Nucleus accumbens (tissue), 56 donors: ENCODE measurements at places on chromosomes 4 and X.

- no peak for DNase-seq
These were observed 19.1 kb downstream of the MTNR1A start for GRCh38 chr4:186536285-186536684.

DNA sequence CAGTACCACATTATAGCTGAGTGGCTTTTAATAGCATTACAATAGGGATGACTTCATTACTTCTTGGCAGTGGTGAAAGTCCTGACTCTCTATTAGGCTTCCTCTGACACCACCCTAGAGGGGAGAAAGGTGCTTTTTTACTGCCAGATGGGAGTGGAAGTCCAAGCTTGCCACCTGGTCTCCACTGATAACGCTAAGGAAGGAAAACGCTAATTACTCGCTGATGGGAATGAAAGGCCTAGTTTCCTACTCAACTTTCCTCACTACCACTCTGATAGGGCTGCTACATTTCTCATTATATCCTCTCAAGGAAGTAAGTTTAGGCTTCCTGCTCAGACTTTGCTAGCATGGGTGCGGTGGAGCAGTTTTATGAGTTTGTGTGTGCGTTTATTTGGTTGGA is 62.3 kb upstream of the PAGE3 start:
- DNase-seq = no peak

DNA sequence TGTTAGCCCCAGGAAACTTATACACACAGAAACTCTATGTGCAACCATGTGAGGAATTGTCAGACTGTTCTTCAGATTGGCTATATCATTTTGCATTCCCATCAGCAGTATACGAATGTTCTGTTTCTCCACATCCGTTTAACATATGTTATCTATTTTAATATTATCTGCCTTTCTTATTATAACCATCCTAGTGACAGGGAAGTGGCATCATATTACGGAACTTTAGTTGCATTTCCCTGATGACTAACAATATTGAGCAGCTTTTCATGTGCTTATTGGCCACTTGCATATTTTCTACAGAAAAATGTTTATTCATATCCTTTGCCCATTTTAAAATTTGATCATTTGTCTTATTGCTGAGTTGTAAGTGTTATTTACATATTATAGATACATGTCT is 36.5 kb upstream of the IL15 start:
- no peak for DNase-seq

DNA sequence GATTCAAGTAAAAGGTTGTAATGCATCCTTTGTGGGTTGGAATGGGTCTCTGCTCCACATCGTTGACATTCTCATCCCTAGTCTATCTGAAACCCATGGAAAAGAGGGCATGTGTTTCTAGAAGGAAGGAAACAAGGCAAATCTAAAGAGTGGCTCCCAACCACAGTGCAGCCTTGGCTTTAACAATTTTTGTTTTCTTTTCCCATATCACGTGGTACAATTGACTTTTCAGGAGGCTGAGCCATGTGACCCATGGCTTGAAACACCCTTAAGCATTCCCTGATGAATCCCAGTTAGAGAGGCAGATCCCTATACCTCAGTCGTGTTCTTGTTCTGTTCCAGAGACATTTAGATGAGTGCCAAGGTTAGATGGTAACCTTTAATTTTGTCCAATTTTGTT is 12.8 kb downstream of the DCUN1D4 start:
- DNase-seq = no peak

DNA sequence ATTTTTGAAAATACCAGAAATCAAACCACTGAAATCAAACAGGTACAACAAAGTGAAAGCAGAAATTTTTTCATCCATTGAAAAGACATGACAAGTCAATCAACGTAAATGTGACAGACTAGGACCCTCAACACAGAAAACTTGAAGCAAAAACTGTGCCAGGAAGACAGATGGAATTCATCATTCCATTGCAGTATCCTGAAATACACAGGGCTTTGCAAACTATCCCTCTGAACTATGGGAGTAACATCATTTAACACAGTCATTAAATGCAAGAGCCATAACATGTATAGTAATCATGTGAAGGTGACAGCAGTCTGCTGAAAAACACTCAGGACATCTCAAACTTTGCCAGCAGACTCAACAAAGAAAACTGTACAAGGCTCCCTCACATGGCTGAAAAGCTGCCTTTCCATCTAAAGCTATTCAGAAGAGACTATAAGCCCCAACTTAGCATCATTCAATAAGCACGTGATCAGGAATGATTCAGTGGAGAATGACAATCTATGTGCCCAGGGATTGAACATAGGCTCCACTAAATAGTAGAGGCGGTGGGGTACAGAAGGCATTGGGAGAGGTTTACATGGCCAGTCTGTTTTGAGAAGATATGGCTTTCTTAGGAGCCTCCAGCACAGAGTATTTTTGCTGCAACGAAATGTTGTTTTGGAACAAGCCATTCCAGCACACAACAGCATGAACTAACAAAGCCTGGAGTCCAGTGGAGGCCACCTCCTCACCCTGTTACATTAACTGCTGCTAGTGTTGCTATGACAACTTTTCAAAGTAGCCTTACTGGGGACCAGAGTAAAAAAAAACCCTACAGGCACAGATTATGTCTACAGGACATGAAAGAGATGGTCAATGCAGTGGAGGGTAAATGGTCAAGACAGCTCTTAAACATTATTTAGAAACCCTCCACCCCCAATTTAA is 274.5 kb upstream of the NOCT start:
- no peak for DNase-seq

- no peak for DNase-seq
These were observed 27.3 kb downstream of the ACSL1 start for GRCh38 chr4:184798504-184798903.

- DNase-seq = no peak
These were observed 55.8 kb downstream of the PTTG2 start for GRCh38 chr4:38015886-38016515.

DNA sequence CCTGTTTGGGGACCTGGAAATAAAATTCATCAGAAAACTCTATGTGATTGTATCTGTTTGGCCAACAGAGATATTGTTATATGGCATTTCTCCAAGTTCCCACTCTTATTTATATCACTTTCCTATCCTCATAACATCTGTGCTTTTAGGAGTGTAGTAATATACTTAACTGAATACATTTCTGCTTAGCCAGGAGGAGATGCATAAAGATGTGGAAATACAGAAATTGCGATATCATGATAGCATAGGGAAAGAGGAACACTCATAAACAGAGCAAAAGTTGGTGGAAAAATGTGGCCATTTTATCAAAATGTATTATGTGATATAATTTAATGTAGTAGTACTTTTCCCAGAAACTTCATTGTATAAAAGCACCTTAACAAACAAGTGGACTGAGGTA is 46.1 kb upstream of the TSPAN7 start:
- DNase-seq = no peak

DNA sequence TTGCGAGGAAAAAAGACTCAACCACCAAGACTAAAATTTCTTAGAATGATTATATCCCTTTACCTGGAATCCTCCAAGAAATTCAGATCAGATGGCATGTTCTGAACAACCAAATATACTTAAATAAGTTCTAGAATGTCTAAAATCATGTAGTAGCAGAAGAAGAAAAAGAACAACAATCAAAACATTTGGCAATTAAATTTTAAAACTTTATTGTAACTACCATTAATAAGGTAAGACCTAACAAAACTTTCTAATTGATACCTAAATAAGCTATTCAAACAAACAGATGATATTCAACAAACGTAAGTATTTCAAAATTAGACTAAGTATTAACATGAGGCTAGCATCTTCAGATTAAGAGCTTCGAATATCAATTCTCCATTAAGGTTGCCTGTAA is 4.3 kb downstream of the THOC2 start:
- DNase-seq = no peak

GRCh38 chr4:76443376-76443775 is 8.3 kb downstream of the SHROOM3 start:
- no peak for DNase-seq

DNA sequence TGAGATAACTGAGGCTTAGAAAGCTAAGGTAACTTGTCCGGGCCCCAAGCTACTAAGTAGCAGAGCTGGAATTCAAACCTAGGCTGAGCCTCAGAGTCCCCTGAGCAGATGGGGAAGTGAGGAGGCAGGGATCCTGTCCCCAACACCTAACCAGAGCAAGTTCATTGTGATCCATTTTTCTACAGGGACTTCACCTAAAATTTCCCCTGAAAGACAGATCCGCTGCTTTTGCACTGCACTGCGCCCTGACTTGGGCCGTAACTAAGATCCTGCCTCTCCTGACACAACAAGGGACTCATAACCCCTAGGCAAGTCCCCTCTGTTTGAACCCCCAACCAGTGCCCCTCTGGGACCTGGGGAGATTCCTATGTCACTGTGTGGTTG is 25.6 kb upstream of the MTM1 start:
- no peak for DNase-seq

DNA sequence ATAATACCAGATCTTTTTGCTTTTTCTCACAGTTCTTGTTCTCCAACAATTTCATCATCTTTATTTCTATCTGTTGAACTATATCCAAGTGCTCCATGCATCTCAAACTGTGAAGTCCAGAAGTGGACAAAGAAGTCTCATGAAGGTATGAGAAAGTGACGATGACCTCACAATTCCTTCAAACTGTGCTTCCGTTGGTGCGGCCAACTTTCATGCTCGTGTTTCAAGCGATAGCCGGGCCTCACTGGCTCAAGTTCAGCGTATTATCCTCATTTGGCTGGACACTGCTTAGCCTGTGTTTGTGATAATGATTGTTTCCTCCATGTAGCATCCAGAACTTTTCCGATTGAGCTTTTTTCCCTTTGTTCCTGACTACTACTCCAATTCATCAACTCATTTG is 143.1 kb downstream of the PALLD start:
- DNase-seq = no peak

GRCh38 chr4:6689506-6689960 is 4.1 kb upstream of the S100P start:
- DNase-seq = no peak

- DNase-seq = no peak
These were observed 52.1 kb downstream of the HS3ST1 start for GRCh38 chr4:11376571-11376970.

GRCh38 chr4:169625886-169626285 is 5.5 kb downstream of the CLCN3 start:
- DNase-seq = no peak

DNA sequence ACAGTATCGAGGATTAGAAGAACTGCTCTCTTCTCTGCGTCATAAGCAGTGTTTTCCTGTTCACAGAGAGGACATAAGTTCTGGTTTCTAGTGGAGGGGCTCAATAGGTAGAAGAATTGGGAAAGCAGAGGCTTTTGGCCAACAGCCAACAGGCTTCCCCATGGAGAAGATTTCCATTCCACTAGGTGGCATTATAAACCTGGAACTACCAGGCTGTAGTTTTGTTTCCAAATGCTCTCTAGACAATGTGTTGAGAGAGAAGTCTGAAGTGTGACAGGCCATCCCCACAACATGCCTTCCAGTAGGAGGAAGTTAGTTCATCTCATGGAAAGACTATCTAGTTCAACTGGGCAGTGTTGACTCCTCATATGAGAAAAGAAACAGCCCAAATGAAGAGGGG is 63.8 kb upstream of the ANXA10 start:
- no peak for DNase-seq

DNA sequence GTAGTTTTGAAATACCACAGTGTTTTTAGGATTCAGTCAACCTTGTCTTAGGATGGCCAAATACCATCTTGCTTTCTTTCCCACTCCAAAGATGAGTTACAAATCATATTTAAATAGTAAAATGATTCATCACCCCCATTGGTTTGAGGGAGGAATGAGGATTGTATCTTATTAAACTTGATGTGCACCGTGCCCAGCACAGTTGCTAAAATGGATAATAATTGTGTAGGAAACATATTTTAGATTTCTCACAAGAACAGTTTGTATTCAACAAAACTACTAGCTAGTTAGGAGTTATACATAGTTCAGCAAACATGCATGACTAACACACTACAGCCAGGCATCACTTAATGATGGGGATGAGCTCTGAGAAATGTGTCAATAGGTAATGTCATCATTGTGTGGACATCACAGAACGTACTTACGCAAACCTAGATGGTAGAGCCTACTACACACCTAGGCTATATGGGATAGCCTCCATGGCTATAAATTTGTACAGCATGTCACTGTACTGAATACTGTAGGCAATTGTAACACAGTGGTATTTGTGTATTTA is 245.4 kb downstream of the FBXW7 start:
- no peak for DNase-seq

DNA sequence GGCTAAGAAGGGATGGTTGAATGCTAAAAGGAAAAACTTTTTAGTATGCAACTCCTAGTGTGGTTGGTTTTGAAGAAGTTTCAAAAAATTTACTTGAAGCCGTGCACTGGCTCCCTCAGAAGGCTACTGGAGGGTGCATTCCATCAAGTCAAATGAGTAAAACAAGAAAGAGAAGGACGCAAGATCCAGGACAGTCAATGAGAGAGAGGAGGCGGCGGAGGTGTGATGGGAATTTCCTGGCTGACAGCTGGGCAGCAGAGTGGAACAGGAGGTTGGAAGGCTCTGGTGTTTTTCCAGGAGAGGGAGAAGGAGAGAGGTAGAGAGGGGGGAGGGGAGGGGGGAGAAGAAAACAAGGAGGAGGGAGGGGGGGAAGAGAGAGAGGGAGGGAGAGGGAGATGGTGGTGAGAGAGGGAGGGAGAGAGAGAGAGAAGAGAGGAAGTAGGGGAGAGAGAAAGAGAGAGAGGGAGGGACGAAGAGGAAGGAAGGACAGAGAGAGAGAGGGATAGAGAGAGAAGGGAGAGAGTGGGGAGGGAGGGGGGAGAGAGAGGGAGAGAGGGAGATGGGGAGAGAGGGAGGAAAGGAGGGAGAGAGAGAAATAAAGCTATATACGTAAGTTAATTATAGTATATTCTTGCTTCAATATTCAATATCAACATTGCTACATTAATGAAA is 126.4 kb downstream of the SH3KBP1 start:
- DNase-seq = no peak

DNA sequence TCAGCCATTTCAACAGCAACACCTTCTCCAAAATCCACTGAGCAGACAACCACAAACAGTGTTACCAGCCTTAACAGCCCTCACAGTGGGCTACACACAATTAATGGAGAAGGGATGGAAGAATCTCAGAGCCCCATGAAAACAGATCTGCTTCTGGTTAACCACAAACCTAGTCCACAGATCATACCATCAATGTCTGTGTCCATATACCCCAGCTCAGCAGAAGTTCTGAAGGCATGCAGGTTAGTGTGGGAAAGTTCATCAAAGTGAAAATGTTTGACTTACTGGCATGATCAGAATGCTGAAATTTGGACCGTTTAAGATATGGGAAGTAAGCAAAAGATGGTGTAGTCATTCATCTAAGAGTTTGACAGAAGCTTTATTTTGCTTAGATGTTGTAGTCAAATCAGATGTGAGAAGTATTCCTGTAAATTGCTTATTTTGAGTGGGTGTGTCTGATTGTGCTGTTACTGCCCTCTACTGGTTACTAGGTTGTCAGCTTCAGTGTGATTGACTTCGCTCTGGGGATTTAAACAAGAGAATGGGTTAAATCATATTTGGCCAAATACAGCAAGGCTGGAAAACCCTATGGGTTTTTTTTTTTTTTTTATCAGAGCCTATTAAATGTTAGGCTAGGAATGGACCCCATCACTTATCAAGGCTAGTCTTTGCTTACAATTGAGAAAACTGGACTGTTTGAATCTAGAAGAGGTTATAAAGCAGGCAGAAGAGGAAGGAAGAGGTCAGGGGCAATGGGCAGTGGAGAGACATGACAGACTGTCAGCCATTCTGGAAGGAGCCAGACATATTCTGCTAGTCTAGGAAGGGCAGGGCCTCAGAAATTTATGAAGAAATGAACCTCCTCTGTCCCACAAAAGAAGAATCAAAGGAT is 130.3 kb downstream of the DIPK2B start:
- DNase-seq = no peak
